T-helper 17 cell (primary cell): ENCODE measurements at places on chromosomes 7 and 10.

- no peaks in the 10 kb centered on the region for H3K36me3 ChIP-seq
- no peak overlapping the region for H3K27ac ChIP-seq
- H3K27me3 ChIP-seq: no peaks in the 10 kb centered on the region
- H3K4me3 ChIP-seq: no peak overlapping the region
- DNase-seq: no peak
Observed at GRCh38 chr7:136847858-136848257, 20.6 kb upstream of the CHRM2 start.

- H3K4me1 ChIP-seq: no peaks in the 10 kb centered on the region
- DNase-seq: no peak
- no peak overlapping the region for H3K27ac ChIP-seq
- no peaks in the 10 kb centered on the region for H3K27me3 ChIP-seq
- no peaks in the 10 kb centered on the region for H3K36me3 ChIP-seq
Observed at GRCh38 chr10:131145756-131146155, 165.8 kb downstream of the TCERG1L start.

- H3K27ac ChIP-seq: no peak overlapping the region
- DNase-seq: no peak
- H3K36me3 ChIP-seq: no peaks in the 10 kb centered on the region
- no peaks in the 10 kb centered on the region for H3K27me3 ChIP-seq
- no peak overlapping the region for H3K4me3 ChIP-seq
- H3K4me1 ChIP-seq: no peaks in the 10 kb centered on the region
Observed at GRCh38 chr7:137209151-137209817, 134.2 kb downstream of the PTN start.

DNA sequence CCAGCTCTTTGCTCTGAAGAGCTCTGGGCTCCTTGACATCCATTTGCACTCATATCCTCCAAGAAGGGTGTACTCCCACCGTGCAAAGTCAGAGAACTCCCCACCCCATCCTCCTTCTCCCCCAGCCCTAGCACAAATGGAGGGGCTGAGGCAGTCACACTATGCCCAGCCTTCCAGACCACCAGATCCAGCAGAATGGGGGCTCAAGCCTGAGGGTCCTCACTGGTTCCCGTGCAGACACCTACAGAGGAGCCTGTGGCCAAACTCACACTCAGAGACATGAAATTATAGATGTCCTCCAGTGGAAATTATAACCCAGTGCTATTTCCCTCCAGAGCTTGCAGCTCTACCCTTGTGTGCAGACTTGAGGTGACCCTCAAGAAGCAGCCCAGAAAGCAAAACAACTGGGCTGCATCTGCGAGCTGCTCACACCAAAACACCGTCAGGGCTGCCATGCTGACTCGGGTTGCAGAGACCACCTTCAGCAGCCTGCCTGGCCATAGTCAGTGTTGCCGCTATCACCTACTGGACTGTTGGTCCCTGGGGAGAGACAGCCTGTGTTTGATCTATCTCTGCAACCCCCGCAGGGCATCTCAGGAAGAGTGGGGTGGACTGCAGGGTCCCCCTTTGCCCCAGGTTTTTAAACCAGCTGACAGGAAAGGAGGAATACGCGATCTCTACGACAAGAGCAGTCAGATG lies 7.4 kb downstream of the ZNF488 start:
- DNase-seq: no peak
- peaks cover 16% of the 10 kb centered on the region for H3K4me1 ChIP-seq
- no peak overlapping the region for H3K4me3 ChIP-seq
- H3K27me3 ChIP-seq: peaks cover 69% of the 10 kb centered on the region
- H3K27ac ChIP-seq: no peak overlapping the region

- H3K27ac ChIP-seq: no peak overlapping the region
- no peaks in the 10 kb centered on the region for H3K4me1 ChIP-seq
- no peak overlapping the region for H3K4me3 ChIP-seq
- H3K27me3 ChIP-seq: peaks cover 5% of the 10 kb centered on the region
- DNase-seq: no peak
- no peaks in the 10 kb centered on the region for H3K36me3 ChIP-seq
Observed at GRCh38 chr7:98643236-98643985, 26.3 kb downstream of the NPTX2 start.

DNA sequence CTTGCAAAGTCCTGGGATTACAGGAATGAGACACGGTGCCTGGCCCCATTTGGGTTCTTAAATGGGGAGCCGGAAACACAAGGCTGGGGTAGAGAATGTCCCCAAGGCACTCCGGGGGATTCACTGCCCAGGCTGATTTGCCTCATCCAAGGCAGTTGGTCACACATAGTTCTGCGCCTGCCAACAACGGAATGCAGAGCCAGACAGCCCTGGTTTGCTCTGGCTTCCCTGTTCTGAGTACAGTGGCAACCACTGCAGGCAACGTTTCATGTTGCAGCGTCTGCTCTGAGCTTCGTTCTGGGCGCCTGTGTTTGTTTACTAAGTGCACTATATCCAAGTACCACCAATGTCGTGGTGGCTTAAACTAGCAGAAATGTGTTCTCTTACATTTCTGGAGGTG lies 61.7 kb upstream of the C1QL3 start:
- no peak for DNase-seq
- H3K27me3 ChIP-seq: peaks cover 22% of the 10 kb centered on the region
- no peak overlapping the region for H3K27ac ChIP-seq
- no peak overlapping the region for H3K4me3 ChIP-seq
- peaks cover 2% of the 10 kb centered on the region for H3K4me1 ChIP-seq

DNA sequence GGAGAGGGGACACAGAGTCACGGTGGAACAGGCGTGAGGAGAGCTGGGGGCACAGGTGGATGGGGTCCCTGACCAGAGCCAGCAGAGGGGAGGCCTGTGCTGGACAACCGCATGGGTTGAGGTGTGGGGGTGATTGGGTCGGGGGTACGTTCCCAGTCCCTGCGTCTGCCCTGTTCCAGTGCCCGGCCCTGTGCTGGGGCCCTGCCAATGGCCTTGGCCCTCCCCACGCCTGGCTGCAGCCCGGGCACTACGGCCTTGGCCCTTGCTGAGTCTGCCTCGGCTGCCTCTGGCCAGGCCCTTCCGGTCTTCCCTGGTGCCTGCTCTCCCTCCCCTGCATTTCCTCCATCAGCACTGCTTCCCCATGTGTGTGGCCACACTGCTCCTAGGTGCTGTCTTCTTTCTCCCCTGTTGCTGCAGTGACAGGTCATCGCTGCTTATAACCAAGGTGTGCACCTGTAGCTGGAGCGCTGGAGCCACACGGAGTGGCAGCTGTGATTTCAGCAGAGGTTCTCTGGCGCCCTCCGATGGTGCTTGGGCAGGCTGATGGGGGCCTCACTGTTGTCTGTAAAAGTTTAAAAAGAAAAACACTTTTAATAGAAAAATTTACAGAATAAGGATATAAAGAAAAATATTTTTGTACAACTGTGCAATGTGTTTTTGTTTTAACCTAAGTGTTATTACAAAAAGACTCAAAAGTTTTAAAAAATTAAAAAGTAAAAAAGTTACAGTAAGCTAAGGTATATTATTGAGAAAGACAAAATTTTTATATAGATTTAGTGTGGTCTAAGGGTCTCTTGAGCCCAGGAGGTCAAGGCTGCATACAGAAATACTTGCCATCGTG lies 45.2 kb upstream of the BHLHA15 start:
- H3K36me3 ChIP-seq: no peaks in the 10 kb centered on the region
- H3K27me3 ChIP-seq: no peaks in the 10 kb centered on the region
- H3K4me3 ChIP-seq: no peak overlapping the region
- DNase-seq: no peak
- H3K4me1 ChIP-seq: peaks cover 8% of the 10 kb centered on the region
- H3K27ac ChIP-seq: no peak overlapping the region

GRCh38 chr7:50436133-50436806 lies 13.9 kb downstream of the FIGNL1 start:
- DNase-seq: no peak
- peaks cover 3% of the 10 kb centered on the region for H3K4me1 ChIP-seq
- H3K27me3 ChIP-seq: no peaks in the 10 kb centered on the region
- no peak overlapping the region for H3K4me3 ChIP-seq
- H3K36me3 ChIP-seq: peaks cover 10% of the 10 kb centered on the region

GRCh38 chr10:71135236-71135635 lies 77.1 kb upstream of the UNC5B start:
- no peak for DNase-seq
- H3K36me3 ChIP-seq: peaks cover 3% of the 10 kb centered on the region
- peaks cover 69% of the 10 kb centered on the region for H3K27me3 ChIP-seq
- H3K4me3 ChIP-seq: no peak overlapping the region

GRCh38 chr10:108424656-108425055 lies 1260.2 kb upstream of the SORCS1 start:
- H3K27me3 ChIP-seq: no peaks in the 10 kb centered on the region
- no peak overlapping the region for H3K4me3 ChIP-seq
- DNase-seq: no peak
- H3K36me3 ChIP-seq: no peaks in the 10 kb centered on the region

DNA sequence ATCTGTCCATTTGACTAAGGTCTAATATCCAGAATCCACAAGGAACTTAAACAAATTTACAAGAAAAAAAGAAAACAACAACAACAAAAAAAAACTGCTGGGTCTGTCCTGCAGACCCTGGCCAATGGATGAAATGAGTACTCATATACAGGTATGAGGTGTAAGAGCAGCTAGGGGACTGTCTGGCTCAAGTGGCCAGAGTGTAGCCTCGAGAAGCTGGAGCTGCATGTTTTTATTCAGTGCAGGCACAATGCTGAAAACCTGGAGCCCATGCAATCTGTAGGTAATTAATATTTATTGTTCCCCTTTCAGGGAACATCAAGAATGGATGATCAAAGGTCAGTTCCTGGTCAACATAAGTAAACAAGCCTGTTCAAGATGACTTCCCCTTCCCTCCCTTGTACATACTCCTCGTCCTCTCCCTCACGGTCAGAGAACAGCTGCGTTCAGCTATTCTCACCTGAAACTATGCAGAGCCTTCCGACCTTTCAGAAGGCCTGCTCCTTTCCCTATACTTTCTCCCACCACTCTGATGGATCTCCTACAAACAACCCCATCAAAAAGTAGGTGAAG lies 15.5 kb downstream of the CYP2C19 start:
- no peaks in the 10 kb centered on the region for H3K36me3 ChIP-seq
- H3K4me1 ChIP-seq: no peaks in the 10 kb centered on the region
- DNase-seq: no peak
- H3K27me3 ChIP-seq: no peaks in the 10 kb centered on the region
- no peak overlapping the region for H3K4me3 ChIP-seq

- H3K27ac ChIP-seq: no peak overlapping the region
- H3K4me1 ChIP-seq: no peaks in the 10 kb centered on the region
- no peak overlapping the region for H3K4me3 ChIP-seq
- no peaks in the 10 kb centered on the region for H3K27me3 ChIP-seq
Observed at GRCh38 chr10:26381986-26382385, 56.2 kb upstream of the APBB1IP start.

DNA sequence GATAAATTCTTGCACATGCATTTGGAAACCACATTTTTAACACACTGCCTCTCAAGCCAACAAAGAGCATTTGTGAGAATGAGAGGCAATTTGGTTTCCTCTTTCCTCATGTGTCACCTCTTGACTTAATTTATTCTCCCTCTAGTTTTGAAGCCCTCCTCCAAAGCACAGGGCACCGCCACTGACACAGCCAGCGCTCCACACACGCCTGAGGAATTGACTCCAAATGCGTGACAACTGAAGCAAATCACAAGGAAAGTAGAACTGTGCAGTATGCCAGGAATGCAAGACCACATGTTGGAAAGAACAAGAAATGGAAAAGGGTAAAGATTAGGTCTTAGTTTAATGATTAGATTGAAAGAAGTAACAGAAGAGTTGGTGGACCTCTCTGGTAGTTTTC lies 173.3 kb downstream of the LSM5 start:
- no peak overlapping the region for H3K4me3 ChIP-seq
- H3K27ac ChIP-seq: no peak overlapping the region
- peaks cover 44% of the 10 kb centered on the region for H3K27me3 ChIP-seq
- no peak for DNase-seq

GRCh38 chr7:104969183-104969582 lies 44.8 kb upstream of the KMT2E start:
- H3K27ac ChIP-seq: no peak overlapping the region
- H3K36me3 ChIP-seq: no peaks in the 10 kb centered on the region
- H3K27me3 ChIP-seq: no peaks in the 10 kb centered on the region

GRCh38 chr7:95867309-95867708 lies 95.0 kb downstream of the DYNC1I1 start:
- no peaks in the 10 kb centered on the region for H3K36me3 ChIP-seq
- DNase-seq: no peak
- peaks cover 25% of the 10 kb centered on the region for H3K27me3 ChIP-seq
- no peaks in the 10 kb centered on the region for H3K4me1 ChIP-seq
- no peak overlapping the region for H3K4me3 ChIP-seq

- H3K27ac ChIP-seq: no peak overlapping the region
- H3K4me1 ChIP-seq: no peaks in the 10 kb centered on the region
- no peak overlapping the region for H3K4me3 ChIP-seq
- H3K27me3 ChIP-seq: no peaks in the 10 kb centered on the region
Observed at GRCh38 chr7:16543456-16543855, 16.8 kb downstream of the LRRC72 start.

- no peak overlapping the region for H3K27ac ChIP-seq
- H3K4me1 ChIP-seq: no peaks in the 10 kb centered on the region
- DNase-seq: no peak
- H3K36me3 ChIP-seq: no peaks in the 10 kb centered on the region
- H3K27me3 ChIP-seq: no peaks in the 10 kb centered on the region
Observed at GRCh38 chr7:11486271-11486670, 345.7 kb downstream of the THSD7A start.

DNA sequence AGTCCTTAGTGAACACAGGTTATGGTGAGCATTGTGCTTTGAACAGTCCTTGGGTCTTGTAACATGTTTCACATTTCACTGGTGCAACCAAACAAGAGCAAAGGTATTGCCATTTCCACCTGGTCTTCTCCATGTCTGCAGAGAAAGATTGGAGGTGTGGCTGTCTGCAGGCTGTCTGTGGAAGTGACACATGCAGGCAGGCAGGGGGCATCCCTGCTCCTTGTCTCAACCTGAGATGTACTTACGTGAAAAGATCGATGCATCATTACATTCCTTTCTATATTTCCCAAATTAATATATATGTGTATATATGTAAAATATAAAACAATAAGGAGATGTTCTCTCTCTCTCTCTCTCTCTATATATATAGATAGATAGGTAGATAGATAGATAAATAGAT lies 54.3 kb downstream of the LRRC18 start:
- H3K27me3 ChIP-seq: peaks cover 17% of the 10 kb centered on the region
- no peak overlapping the region for H3K27ac ChIP-seq
- no peaks in the 10 kb centered on the region for H3K36me3 ChIP-seq
- no peak overlapping the region for H3K4me3 ChIP-seq
- DNase-seq: no peak

- DNase-seq: no peak
- H3K27me3 ChIP-seq: no peaks in the 10 kb centered on the region
Observed at GRCh38 chr7:26103596-26103995, 48.4 kb upstream of the NFE2L3 start.

- no peak overlapping the region for H3K27ac ChIP-seq
- H3K36me3 ChIP-seq: no peaks in the 10 kb centered on the region
- no peaks in the 10 kb centered on the region for H3K27me3 ChIP-seq
- no peaks in the 10 kb centered on the region for H3K4me1 ChIP-seq
Observed at GRCh38 chr7:123355576-123356190, 155.9 kb upstream of the SLC13A1 start.

GRCh38 chr7:13327669-13328068 lies 640.2 kb downstream of the ARL4A start:
- no peak overlapping the region for H3K27ac ChIP-seq
- no peak overlapping the region for H3K4me3 ChIP-seq
- peaks cover 7% of the 10 kb centered on the region for H3K27me3 ChIP-seq
- DNase-seq: no peak
